Pulmonary artery endothelial cell (primary cell): ENCODE measurements at places on chromosomes 4 and X. TPM values are rescaled to one million over a fixed set of nuclear protein-coding genes. Genes with fewer than 3 reads are reported as not detected.

DNA sequence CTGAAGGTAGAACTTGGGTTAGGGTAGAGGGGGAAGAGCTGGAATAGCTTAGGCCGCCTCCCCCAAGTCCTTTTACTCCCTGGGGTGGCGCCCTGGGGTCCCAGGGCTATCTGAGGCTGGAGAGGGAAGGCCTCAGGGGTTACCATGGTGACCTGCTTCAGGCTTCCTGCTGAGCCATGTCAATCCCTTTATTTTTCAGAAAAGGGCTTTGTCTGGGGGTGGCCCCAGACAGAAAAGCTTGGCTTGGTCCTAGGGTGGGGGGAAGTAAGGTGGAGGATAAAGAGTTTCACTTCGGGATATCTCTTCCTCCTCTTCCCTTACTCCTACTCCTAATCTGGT lies 6.3 kb downstream of the EFNB1 start:
- DNase-seq = no peak

DNA sequence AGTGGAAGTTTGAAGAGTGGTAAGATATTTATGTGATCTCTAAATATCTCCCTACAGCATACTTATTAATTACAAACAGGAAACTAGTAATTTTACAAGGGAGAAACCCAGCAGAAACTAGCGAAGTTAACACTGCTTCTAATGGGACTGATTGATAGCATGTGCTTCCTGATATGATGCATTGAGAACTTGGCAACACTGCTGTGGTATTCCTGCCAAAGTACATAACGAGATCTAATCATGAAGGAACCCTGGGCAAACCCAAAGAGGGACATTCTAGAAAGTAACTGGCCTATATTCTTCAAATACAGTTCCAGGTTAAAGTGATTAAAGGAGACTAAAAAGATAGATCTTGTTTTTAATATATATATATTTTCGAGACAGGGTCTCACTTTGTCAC lies 4.6 kb upstream of the GPR34 start:
- peak; percentile 41 for DNase-seq

PPP2R2C gene
- 0.04 TPM in 1 of 2 replicates, not detected in the other for total RNA-seq

SLITRK4 gene
- total RNA-seq = 1.6 and 1.7 TPM in 2 replicates

- DNase-seq = no peak
Observed at GRCh38 chrX:103615781-103616371, 8.1 kb downstream of the TCEAL3 start.

GRCh38 chr4:152559641-152560040 lies 23.7 kb upstream of the FBXW7 start:
- no peak for DNase-seq

RNF150 gene
- 0.07 and 0.11 TPM in 2 replicates for total RNA-seq

GPRIN3 gene
- 0.11 and 1.2 TPM in 2 replicates for total RNA-seq

ITM2A gene
- total RNA-seq = 1.5 and 15.4 TPM in 2 replicates

NSG1 gene
- 13.7 and 33.4 TPM in 2 replicates for total RNA-seq

DNA sequence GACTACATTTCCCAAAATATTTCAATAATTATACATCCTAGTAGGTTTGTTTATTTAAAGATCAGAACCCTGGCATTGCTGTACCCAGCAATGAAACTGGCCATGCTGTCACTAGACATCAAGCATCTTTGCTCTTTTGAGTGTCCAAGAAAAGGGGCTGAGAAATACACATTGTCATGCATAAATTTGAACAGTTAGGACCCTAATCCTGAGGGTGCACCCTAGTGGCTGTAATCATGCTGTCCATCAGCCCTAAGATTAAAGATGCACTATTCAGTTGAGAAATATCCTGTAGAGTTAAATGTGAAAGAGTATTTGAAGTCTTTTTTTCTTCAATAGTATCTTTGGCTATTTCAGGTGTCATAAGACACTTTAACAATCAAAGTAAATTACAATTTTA lies 108.8 kb downstream of the NFKB1 start:
- no peak for DNase-seq

GRCh38 chr4:6126971-6127745 lies 73.2 kb downstream of the JAKMIP1 start:
- DNase-seq = no peak

- peak; percentile 56 for DNase-seq
Observed at GRCh38 chrX:150200820-150201287, 162.3 kb upstream of the MAMLD1 start.

AKAP14 gene
- not detected in 2 replicates for total RNA-seq

KLB gene
- not detected in 2 replicates for total RNA-seq

- DNase-seq = no peak
Observed at GRCh38 chr4:77039796-77040195, 36.0 kb downstream of the CCNI start.

FAM241A gene
- total RNA-seq = 11.3 and 12.2 TPM in 2 replicates

- no peak for DNase-seq
Observed at GRCh38 chrX:123173833-123174232, 10.2 kb upstream of the GRIA3 start.

DNA sequence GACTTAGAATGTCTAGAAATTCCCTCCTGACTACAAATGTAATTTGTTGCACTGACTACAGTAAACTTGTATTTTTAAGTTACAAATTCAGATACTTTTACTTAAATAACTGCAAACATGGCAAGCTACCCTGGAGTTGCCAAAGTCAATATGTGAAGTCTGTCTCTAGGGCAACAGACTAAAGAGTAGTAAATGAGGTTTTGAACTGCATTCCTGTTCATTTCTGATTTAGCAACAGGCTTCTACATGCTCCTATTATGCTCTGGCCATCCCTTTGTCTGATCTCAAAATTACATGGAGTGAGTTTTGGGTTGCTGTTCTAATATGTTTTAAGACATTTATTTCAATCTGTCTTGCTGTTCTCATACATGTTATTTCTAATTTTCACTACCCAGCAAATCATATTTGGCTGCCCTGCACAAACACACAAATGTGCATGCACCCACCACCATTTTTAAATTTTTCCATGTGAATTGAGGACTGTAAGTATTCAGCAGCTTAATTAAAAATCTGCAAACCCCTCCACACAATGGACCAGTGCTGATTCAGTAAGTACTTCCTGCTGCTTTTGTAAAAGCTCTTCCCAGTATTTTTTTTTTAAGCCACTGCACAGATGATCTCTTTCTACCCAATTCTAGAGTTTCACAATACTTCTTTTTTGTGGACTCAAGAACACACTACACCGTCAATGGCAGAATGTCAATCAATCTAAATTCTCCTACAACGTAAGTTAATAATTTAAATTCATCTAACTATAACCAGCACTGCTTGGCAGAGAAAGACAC lies 26.7 kb downstream of the SH3RF1 start:
- DNase-seq = no peak

DNA sequence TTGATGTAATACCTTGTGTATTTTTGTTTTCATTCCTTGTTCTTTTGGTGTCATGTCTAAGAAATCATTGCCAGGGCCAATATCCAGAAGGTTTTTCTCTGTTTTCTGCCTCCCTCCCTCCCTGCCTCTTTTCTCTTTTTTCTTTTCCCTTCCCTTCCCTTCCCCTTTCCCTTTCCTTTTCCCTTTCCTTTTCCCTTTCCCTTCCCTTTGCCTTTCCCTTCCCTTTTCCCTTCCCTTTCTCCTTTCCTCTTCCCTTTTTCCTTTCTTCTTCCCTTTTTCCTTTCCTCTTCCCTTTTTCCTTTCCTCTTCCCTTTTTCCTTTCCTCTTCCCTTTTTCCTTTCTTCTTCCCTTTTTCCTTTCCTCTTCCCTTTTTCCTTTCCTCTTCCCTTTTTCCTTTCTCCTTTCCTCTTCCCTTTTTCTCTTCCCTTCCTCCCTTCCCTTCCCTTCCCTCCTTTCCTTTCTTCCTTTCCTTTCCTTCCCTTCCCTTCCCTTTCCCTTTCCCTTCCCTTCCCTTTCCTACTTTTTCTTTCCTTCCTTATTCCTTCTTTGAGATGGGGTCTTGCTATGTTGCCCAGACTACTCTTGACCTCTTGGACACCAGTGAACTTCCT lies 646.1 kb downstream of the RAPGEF2 start:
- DNase-seq = no peak

DKK2 gene
- 3.1 and 8.3 TPM in 2 replicates for total RNA-seq

AKAP4 gene
- not detected in 2 replicates for total RNA-seq

- DNase-seq = peak; percentile 19
Observed at GRCh38 chrX:73903941-73904340, 340.9 kb downstream of the CHIC1 start.

DNA sequence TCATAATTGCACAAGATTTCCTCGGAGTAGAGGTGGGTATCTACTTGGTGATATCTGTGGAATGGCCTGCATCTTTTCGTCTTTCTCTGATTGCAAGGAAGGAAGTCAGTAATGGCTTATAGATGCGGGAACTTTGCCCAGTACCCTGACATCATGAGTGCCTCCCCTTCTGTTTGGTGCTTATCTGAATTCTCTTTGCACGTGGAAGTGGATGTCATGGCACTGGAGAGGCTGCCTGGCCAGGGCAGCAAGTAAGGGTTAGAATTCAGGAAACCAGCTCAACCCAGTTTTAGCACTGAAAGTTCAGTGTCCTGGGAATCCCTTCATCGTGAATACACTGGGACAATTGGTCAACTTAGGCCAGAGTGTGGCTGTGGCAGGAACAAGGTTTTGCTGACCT lies 83.5 kb upstream of the RAPGEF2 start:
- DNase-seq = no peak

DNA sequence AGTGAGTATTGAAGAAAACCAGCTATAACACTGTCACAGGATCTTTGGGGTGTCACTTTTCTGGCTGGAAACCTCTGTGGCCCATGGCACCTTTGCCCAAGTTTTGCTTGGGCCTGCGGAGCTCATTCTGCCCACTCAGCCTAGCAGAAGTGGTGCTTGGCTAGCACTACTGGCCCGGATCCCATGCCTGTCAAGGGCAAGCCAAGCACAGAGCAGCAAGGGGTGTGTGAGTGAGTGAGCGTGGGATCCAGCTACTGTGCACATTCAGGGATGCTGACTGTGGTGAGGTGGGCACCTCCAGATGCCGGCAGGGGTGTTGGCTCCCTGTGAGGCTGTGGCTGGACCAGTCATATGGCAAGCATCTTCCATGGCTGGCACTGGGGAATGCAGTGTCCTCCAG lies 55.4 kb upstream of the RASGEF1B start:
- DNase-seq = no peak

DNA sequence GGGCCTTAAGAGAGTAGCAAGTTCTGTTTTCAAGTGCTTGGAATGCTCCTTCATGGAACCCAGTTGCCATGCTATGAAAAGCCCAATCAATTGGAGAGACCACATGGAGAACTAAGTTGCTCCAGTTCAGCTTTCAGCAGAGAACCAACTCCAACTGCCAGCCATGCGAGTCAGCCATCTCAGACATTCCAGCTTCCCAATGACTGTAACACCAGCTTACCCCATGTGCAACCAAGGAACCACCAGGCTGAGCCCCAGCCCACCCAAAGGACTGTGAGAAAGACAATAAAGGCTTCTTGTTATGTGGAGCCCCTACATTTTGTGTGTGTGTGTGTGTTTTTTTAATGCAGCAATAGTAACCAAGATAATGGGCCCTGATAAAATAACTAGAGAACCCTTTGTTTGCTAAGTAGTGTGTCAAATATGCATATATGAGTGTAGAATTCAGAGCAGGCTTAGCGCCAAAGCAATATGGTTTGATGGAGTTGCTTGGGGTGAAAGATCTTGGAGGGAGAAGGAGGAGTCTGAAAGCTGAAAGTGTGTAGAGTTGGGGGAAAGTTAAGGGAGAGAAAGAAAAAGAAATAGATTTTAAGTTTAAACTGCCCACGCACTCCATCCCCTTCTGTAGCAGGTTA lies 35.0 kb upstream of the CCKAR start:
- DNase-seq = no peak

ERCC6L gene
- 4.7 and 8.3 TPM in 2 replicates for total RNA-seq

DNA sequence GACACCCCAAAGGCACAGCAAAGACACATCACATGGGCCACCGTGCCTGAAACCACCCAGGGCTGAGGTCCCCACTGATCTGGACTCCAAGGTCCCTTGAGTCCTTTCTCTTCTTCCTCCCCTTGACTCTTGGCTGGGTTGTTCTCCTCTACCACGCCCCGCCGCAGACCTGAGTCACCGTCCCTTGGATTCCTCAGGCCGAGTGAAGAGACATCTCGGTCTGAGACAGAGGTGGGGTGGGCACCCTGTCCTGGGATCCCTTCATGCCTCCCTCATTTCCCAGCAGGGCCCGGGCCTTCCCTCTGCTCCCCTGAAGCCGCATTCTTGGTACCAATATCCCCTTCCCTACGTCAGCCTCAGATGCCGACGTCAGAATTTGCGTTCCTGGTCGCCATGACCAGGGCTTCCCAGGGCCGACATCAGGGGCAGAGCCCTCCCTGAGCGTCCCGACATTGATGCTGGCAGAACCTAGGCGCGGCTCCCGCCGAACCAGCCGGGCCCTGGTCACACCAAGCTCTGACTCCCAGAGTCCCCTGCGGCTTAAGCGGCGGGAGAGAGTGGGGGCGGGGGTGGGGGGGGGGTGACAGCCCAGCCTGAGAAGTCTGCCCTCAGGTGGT lies 498 bp downstream of the MAGEA10 start:
- DNase-seq = no peak

GRCh38 chrX:133454491-133454914 lies 39.2 kb upstream of the GPC4 start:
- no peak for DNase-seq

- no peak for DNase-seq
Observed at GRCh38 chrX:15873566-15873965, 19.0 kb upstream of the AP1S2 start.

DNA sequence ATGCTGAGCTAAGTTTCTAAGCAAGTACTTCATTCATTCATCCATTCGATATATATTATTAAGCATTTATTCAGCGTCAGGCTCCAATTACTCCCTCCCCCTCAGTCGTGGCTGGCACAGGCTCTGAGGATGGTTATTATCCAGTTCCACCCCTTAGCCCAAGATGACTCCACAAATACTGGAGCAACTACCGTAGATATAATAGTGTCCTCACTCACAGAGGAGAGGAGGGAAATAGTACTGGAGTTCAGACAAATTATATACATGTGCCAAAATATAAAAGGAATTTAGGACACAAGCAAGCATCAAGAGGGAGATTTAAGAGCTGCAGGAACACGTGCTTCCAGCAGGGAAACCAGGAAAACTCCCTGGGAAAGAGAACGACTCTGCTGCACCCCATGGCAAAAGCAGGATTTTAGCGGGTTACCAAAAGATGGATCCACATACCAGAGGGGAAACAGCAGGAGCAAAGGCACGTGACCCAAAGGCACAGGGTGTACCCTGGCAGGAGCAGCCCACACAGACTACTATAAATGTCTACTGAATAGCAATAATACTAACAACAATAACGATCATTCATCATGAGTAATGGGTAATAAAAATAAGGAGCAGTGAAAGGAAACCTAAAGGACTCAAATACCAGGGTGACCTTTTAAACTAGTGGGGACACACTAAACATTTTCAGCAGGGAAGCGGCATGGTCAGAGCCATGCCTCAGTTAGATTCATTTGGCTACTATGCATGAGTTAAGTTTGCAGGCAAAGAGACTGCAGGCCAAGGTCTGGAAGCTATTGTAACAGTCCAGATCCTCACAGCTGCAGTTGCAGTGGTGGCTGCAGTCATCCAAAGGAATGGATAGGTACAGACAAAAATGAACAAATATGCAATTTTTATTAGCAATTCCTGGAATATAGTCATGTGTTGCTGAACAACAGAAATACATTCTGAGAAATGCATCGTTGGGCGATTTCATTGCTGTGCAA lies 153.7 kb downstream of the APBB2 start:
- DNase-seq = no peak
